ENCODE measurements at places on chromosomes 4 and X.

DNA sequence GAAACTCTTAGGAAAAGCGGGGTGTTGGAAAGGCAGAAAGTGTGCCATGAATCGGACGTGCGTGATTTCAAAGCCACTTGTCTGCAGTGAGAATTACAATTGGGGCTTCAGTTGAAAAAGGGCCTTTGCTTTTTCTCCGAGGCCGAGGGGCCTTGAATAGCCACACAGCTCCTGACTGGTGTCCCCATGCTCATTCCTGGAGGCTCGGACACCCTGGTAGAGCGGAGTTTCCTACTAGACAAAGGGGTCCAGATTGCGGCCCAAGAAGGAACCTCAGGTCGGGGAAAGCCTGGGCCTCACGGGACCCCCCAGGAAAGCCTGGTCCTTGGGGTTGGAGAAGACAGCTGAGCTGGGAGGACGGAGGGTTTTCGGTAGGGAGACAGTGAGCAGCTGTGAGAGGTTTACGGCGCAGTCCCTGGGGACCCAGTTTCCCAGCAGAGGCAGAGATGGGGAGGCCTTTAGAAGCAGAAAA, 3.0 kb upstream of the SHOX start:
- no peak for DNase-seq

DNA sequence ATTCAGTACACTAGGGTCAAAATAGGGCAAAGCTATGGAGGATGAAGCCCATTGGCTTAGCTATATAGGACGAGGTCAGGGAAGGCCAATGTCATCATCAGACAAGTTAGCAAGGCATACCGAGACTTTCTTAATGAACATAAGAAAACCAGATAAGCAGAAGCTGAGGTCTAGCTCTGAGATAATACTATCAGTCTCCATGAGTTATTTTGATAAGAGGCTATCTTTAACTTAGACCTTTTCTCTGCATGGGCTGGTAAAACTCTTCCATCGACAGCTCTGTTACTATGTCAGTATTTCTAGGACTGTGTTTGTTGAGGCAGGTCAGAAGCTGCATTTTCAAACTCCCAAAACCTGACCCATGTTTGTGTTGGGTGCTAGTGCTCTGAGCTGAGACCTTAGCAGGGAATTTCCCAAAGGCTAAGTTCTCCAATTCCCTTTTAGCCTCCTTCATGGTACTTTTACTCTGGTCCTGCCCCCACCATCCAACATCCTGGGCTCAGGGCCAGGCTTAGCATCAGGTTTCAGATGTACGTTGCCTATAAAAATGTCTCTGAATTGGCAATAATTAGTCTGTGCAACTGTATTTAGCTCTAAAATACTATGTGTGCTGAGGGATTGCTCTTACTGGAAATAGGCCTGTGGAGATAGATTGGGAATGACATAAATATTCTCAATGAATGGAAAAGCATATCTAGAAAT, 29.3 kb upstream of the LRAT start:
- DNase-seq, result no peak

DNA sequence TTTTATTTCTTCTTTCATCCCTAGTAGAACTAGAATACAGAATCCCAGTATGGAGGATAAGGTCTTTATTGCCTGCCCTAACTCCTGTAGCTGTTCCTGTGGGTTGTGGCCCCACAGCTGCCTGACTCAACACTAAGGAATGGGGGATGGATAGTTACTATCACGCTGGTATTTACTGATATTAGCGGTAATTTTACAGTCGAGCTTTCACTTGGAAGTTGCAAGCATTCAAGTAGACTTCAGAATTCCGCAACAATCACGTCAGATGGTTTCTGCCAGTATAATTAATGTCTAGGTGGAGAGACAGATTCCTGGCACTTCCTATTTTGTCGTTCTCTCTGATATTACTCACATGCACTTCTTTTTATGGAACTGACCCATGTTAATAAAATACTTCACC, 489.8 kb downstream of the PABPC4L start:
- DNase-seq, result no peak

- no peak for DNase-seq
Measured at GRCh38 chr4:109233570-109233969, 68.9 kb downstream of the COL25A1 start.

DNA sequence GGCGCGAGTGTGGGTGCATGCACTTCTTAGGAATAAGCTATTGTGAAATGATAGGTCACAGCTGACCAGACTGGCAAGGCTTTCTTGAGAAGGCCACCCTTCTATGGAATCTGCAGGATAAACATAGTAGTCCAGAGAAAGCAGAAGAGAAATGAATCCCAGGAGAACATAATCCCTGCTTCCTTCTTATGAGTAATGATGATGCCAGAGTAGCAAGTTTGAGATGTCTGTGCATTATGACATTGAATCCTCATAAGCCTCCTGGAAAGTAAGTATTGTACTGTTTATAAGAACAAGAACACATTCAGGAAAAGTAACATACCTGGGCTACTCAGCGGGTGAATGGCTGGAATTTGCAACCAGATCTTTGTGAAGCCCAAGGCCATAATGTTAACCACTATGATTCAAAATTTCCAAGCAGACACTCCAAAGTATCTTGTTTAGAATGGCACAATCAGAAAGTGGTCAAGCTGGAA, 272.1 kb upstream of the HS3ST1 start:
- no peak for DNase-seq

GRCh38 chr4:152572417-152573086, 36.7 kb upstream of the FBXW7 start:
- no peak for DNase-seq

- no peak for DNase-seq
Measured at GRCh38 chr4:138890891-138891570, 124.5 kb upstream of the NOCT start.

DNA sequence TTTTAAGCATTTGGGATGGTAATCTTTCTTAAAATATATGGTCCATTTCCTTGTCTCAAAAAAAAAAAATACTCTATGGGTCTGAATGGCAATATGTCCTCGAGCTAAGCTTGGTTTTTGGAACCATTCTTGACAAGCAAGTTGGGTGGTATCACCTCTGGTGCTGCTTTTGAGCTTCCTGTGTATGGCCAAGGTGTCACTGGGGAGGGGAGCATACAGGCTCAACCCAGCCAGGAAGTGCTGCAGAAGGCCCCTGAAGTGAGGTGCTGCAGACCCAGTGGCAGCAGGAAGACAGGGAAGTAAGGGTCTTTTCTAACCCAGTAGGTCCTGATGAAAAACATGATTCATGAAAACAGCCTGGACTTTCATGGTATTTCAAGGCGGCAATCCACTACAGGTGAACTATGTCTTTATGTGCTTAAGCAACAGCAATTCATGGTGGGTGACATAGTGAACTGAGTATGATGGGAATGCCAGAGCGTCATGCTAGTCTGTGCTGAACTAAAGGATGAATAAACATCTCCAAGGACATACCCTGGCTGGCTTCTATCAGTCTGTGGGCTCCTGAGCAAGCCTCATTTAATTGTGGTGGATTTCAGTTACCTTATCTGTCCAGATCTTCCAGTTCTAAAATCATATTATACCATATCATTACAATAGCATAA, 15.1 kb downstream of the TRAPPC2 start:
- peak; percentile 26 for DNase-seq

DNA sequence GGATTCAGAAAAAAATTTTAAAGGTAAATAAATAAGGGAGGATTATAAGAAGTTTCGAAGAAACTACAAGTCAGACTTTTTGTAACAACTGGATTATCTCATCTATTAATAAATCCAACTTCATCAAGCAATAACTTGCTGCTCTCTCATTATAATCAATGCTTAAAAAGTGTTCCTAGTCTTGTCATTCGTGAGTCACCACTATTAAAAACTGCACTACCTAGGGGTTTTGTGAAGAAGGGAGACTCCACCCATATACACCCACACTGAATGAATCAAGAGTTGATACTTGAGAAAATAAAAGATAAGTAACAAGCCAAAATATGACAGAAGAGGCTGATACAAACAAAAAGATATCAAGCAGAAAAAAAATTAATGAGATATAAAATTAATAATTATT, 360.5 kb downstream of the ZNF674 start:
- DNase-seq, result no peak

DNA sequence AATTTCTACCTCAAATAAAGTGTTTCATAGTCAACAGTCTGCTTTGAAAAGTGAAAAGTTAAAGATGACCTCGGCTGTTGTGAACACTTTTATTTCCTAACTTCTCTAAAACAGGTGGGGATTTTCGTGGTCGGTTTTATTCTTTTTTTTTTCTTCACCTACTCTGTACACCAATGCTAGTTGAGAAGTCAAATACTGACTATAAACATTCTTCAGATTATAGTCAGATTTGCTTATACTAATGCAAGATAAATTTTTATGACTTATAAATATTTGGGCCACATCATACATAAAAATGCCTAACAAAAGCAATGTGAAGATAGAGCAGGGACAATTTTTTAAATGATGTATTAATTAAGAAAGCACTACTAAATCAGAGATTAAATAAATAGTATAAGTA, 98.1 kb upstream of the GPR34 start:
- DNase-seq, result no peak

GRCh38 chr4:180394312-180394711, 1848.9 kb upstream of the TENM3 start:
- no peak for DNase-seq

GRCh38 chr4:125710766-125711165, 396.0 kb downstream of the FAT4 start:
- no peak for DNase-seq

DNA sequence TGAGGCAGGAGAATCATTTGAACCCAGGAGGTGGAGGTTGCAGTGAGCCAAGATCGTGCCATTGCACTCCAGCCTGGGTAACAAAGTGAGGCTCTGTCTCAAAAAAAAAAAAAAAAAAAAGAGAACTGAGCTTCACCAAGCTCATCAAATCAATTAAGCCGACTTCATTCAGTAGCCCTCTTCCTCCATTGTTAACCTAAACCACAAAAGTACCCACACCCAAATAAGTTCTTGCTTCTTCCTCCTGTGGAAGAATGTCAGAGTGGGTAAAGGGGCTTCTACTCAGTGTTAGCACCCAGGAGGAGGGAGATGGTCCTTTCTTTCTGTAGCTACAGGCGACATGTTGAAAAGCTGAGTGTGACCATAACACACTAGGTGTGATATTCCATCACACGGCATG, 58.6 kb upstream of the CHRNA9 start:
- no peak for DNase-seq

- DNase-seq, result no peak
Measured at GRCh38 chrX:150364347-150365050, 1.4 kb downstream of the MAMLD1 start.

DNA sequence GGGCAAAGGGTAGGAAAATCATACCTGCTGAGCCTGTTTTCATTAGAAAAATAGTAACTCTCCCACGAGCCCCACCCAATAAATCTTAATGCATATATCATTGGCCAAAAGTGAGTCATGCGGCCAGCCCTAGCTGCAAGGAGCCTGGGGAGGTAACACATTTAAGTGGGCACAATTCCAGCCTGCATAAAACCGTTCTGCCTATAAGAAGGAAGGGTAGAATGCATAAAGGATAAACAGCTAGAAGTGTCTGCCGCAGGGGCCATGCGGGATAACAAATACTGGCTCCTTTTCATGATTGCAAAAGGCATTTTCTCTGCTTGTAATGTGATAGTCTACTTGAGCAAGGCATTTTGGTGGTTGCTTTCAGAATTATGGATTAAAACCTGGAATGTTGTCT, 37.1 kb downstream of the EFHC2 start:
- DNase-seq, result no peak

GRCh38 chrX:85052636-85053343, 49.1 kb downstream of the APOOL start:
- no peak for DNase-seq

GRCh38 chr4:181698221-181698620, 545.0 kb upstream of the TENM3 start:
- DNase-seq, result no peak

DNA sequence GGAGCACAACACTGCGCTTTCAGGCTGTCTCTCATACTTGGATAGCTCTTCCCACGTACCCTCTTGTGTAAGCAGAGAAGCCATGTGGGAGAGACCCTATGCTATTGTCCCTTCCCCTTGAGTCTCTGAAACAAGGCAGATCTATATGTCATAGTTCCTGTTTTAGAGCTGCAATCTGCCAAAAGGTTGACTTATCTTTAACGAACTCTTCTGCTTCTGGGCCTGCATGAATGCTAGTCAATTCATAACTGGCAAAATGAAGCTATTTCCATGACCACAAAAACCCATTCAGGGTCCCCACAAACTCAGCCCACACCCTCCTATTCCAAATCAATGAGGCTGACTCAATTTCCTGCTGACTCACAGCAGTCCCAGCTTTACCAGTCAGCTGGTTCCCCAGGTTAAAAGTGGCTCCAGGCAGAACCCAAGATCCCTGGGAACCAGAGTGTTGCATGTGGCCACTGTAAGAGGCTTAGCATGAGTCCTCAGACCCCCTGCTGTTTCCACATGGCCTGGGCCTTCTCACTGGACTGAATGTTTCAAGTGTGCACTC, 25.3 kb upstream of the SOD3 start:
- no peak for DNase-seq

DNA sequence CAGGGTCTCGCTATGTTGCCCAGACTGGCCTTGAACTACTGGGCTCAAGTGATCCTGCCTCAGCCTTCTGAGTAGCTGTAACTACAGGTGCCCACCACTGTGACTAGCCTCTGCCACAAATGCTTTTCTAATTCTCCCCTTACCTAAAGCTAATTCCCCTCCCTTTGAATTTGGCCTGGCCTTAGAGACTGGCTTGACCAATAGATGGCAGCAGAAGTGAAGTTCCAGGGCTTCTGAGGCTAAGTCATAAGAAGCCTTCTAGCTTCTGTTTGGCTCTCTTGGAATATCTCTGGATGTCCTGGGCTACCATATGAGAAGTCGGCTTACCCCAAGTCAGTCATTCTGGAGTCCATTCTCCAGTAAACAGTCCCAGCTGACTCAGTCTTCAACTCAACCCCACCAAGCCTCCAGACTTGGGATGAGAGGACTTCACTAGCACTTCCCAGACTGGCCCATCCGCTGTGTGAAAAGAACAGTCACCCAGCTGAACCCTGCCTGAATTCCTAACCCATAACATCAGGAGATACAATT, 61.0 kb downstream of the HPRT1 start:
- DNase-seq, result no peak

DNA sequence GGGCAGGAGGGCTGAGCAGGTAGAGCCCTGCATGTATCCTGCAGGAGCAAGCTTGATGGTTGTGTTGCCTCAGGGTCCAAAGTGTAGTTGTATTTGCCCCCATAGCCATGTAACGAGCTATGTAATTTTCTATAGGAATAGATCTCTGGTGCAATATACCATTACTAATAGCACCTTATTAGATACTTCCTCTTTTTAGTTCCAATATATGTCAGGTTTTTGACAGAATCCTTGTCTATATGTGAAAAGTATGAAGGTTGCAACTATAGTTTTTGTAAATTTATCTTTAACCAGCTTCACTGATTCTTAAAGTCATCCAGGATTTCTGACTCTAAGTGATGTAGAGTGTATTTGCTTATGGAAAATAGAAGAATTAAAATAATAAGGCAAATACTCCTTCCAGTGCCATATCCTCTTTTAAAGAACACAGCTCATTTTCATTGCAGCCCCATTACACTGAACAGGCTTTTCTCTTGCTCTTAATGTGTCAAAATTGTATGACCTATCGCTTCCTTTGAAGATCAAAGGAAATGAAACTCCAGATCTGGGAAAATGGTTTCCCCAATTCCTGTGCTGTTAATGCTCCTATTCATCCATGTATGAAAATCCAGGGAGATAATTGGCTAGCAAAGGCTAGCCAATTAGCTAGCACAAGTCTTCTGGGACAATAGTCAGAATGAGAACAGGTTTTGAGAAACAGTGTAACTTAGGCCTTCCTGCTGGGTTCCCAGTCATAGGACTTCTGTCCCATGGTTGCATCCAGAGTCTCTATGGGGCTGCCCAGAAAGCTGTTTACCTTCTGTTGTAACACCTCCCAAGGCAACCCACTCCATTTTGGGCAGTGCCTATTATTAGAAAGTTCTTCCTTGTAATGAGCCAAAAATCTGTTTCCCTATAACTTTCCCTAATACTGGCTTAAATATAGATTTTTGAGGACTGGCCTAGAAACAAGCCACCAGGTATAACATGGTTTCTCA, 90.6 kb downstream of the TSPAN7 start:
- no peak for DNase-seq
